Activated effector memory CD4-positive, alpha-beta T cell treated with Interleukin-2 at 50 U/mL for 16 hours (primary cell): ENCODE measurements at places on chromosomes 16 and 17.

DNA sequence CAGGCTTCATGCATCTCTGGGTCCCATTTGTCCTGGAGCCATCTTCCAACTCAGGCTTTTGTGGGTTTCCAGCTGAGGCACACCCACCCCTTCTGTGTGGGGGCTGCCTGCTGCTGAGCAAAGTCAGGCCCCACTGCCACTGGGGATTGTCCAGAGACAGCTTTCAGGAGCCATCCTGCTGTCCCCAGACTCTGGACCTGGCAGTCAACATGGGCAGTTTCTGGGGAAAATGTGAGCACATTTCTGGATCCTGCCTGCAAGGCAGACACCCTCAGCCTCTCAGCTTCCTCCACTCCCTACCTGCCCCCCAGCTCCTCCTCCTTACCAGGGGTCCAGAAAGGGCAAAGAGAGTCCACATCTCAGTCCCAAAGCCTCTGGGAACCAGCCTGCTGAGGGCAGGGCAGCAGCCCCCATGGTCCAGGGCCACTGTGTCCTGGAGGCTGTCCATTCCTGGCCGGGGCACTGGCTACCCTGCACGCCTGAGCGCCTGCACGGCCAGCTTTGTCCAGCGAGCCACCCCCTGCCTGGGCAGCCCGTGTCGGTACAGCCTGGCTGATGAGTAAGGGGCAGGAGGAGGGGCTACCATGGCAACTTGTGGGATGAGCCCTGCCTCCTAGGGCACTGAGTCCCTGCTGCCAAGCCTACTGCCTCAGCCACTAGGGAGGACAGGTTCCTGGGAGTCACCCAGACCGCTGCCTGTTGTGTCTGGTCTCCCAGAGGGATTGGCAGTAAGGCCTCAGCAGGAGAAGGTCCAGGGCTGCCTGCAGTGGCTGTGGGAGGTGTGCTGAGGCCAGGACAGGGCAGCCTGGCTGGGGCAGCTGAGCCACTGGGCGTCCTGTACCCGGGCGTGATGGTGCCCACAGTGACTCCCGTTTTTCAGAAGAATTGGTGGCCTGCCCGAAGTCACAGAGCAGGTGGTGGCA is at the start of gene SLC47A2:
SLC47A2 (minus strand) TSS at position 477 of the 923 bp plus-strand sequence; CDS start at position 448, 29 bp downstream.
- no peak for DNase-seq

- DNase-seq = no peak
Observed at GRCh38 chr16:74320707-74321106, 24.1 kb downstream of the PSMD7 start.

DNA sequence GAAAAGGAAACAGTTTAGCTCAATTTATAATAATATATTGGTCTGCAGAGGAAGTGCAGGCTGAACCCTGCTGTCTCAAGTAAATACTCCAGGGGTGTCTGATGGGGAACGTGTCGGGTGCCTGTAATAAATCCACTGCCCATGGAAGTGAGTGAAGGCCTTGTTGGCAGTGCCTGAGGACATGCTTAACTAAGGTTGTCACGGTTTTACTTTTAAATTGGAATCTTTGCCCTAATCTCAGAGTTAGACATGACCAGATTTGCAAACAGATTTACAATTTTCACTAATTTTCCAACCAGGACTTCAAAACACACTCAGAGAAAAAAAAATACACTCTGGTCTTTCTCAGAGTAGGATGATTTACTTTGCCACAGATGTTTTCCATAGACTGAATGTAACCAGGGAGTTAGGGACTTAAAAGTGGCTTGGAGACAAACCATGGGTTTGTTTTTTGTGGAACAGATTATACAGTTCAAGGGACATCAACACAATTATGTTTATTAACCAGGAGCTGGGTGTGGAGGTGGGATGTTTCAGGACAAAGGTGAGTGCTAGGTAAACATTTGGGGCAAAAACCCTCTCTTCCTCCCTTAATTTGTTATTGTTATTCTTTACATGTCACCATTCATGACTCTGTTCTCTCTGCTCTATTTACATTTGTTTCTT is 144.5 kb downstream of the FTO start:
- no peak for DNase-seq

GRCh38 chr16:84058211-84058610 is 15.6 kb upstream of the SLC38A8 start:
- DNase-seq = no peak

DNA sequence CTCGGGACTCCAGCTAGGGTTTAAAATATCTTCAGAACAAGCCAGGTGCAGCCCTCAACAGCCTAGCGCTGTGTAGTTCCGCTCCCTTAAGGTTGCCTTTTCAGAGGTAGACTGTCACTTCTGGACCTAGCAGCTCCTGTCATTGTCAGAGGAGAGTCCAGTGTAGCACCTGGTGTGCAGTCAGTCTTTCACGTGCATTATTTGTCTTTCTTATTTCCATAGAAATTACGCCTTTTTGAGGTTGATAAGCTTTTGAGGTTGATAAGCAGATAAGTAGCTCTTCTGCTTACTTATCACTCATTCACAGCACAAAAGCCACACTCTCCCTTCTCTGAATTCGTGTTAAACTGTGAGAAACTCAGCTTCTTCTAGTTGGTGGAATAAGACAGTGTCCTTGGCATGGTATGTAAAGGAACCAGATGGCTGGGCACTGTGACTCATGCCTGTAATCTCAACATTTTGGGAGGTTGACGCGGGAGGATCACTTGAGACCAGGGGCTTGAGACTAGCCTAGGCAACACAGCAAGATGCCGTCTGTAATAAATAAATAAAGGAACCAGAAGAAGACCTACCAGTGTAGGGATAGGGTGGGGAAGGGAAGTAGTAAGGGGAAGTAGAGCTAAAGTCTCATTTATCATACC is 10.2 kb downstream of the EEF2K start:
- DNase-seq = no peak
